Left cardiac atrium (tissue), 4 donors: ENCODE measurements at places on chromosomes 13 and 19. TPM values are rescaled to one million over a fixed set of nuclear protein-coding genes. Genes with fewer than 3 reads are reported as not detected.
A peak's percentile ranks its signal among the peaks of the same experiment; 100 is the strongest.

OSCAR gene
- total RNA-seq = 1.4 TPM

- DNase-seq = no peak
These were observed 2.0 kb downstream of the GJB2 start for GRCh38 chr13:20190481-20191310.

GRCh38 chr13:29707876-29708543, 112.5 kb upstream of the SLC7A1 start:
- peak; percentile 35 for DNase-seq

DNA sequence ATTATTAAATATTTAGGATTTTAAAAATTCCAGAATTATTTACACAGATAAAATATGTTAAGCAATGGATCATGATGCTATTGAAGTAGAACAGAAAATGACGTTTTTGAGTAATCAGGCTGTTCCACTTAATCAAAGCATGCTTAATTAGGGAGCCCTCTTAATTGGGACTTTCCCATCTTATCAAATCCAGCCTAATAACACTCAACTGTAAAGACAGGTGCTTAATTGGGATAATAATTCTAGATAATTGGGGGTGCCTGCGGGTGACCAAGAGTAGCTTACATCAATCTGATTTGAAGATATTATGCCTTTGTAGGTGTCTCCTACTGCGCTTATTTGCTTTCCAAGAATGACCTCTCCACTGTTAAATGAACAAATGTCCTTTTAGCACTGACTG, 742.2 kb upstream of the SLITRK6 start:
- no peak for DNase-seq

DNA sequence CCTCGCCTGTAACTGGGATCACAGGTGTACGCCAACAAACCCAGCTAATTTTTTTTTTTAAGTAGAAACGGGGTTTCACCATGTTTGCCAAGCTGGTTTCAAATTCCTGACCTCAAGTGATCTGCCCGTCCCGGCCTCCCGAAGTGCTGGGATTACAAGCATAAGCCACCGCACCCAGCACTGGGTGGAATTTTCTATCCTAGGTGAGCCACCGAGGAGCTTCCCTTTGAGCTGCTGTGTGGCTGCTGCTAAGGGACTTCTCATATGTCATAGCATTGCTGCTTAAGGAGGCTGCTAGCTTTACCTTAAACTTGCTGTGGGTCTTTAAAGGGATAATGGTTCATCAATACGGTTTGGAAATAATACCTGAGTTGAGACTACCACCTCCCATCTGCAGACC, 2.9 kb upstream of the AMER2 start:
- DNase-seq = no peak

DNA sequence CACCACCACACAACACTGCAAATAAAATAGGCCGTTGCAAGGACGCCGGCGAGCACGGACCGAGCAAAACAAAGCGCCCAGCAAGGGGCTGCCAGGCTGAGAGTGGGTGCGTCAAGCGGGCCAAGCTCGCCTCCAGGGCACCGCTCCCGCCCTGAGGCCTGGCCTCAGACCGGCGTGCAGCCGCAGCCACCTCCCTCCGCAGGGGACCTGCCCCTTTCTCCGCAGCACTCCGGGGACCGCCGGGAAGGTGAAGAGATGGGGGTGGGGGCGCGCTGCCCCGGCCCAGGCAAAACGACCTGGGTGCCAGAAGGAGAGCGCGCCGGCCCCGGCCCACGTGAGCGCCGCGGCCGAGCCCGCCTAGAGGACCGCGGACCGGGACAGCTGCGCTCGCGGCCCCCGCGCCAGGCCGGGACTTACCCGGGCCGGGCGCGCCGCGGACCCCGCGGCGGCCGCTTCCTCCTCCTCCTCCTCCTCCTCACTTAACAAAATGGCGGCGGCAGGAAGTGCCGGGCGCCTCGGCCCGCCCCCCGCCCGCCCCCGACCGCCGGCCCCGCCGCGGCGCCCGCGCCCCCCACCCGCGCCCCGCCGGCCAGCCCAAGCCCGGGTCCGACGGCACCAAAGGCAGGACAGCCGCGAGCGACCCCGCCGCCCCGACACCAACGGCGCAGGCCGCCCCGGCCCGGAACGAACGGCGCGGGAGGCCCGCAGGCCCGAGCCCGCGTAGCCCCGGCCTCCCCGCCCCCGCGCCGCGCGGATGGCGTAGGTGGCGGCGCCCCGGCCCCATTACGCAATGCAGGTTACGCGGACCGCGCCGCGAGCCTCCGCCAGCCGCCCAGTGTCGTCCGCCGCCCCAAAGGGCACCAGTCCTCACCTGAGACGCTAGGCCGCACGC, 674 bp downstream of the BRD4 start:
- peak; percentile 65 for DNase-seq

- no peak for DNase-seq
These were observed 1.1 kb downstream of the TRIM13 start for GRCh38 chr13:49997955-49998354.
